NCI-H226 (cell line): ENCODE measurements at places on chromosomes 6 and 20.

- no peak for DNase-seq
Observed at GRCh38 chr20:44396369-44397130, 41.1 kb downstream of the HNF4A start.

DNA sequence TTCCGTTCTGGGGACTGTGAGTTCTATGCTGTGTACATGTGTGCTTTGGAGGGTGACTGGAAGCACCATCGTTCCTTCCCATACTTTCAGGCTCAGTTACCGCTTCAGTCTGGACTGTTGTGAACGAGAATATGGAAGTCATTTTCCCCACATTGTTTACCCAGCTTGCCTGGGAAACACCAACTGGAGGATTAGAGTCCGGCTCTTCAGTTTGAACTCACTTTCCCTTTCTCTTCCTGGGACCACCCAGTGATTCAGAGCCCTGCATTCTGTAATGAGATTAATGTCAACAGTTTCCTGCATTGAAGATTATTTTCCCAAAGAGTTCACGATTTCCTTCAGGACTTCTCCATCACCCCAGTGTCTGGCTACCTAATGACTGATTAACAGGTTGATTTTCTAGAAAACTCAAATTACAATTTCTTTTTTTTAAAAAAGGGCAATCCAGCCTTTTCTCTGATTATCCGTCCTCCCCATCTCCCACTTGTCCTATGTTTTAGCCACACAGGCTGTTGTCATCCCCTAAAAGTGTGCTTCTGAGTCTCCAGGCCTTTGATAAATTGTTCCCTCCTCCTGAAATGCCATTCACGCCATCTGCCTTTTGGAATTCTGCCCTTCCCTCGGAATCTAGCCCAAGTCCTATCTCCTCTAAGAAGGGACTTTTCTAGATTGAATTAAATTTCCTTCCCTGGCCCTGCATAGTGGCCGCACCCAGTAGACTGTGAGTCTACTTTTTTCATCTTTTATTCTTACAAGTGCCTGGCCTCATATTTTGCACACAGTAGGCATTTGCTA, 3.3 kb upstream of the TAGAP start:
- no peak for DNase-seq

DNA sequence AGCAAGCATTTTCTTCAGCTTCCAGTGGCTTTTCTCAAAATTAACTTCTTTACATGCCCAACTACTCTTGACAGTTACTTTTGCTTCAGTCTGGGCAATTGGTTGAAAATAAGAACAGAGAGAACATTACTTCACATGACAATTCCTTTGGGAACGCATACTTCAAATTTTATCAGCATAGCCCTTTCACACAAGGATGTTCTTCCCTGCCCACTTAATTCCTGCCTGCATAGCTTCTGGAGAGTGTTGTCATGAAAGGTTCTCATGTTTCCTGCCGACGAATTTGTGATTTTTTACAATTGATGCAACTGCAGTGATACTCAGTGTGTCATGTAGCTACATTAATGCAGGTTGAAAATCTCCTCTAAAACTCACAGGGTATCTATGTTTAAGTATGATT, 22.0 kb upstream of the SNRNP48 start:
- DNase-seq, result no peak

DNA sequence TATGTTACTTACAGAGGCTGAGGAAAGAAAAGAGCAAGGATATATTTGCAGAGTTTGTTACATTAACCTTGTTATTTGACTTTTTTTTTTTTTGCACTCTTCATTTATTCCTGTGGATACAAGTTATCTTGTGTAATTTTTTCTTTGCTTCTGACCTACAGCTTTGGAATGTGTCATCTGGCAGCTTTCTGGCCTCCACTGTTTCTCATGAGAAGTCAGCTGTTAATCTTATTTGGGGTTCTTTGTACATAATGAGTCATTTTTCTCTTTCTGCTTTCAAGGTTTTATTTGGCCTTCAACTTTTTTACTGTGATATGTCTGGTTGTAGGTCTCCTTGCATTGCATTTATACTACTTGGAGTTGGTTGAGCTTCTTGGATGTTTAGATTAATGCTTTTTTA, 333.4 kb downstream of the SMOC2 start:
- DNase-seq, result peak; percentile 72

DNA sequence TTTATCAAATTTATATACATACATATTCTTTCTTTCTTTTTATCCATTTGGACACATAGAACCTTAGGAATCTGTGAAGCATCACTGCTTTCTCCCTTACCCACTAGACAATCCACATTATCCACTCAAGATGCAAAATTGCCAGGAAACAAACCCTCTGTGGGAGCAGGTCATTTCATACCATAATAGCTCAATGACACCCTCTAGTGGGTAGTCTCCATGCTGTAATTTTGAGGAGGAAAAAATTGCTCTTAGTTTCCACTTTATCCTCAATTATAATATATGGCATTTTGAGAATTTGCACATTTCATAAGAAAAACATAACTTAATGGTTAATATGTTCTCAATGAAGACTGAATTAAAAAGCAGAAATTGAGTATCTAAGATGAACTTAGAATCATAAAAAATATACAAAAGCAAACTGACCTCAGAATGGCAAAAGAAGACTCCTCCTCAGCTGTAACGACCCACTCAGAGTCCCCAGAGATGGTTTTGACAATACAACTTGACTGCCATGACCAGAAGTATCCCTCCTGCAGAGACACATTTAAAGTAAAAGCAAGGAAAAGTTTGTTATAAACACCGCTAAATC, 164.1 kb downstream of the FRK start:
- DNase-seq, result no peak

- no peak for DNase-seq
Observed at GRCh38 chr20:45765980-45766379, 25.7 kb downstream of the WFDC3 start.

- no peak for DNase-seq
Observed at GRCh38 chr20:24257171-24257570, 212.3 kb upstream of the SYNDIG1 start.

DNA sequence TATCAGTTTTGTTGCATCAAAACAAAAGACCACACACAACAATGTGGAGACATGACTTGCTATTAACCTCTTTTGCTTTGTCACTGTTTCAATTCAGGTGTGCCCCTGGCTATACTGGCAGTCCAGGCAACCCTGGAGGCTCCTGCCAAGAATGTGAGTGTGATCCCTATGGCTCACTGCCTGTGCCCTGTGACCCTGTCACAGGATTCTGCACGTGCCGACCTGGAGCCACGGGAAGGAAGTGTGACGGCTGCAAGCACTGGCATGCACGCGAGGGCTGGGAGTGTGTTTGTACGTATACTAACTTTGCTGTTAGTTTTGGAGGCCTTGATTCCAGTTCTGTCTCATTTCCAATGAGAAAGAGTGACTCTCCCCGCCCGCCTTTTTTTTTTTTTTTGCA, 356.9 kb downstream of the ARHGAP18 start:
- no peak for DNase-seq

GRCh38 chr6:3957321-3957720, 108.1 kb downstream of the FAM50B start:
- no peak for DNase-seq

DNA sequence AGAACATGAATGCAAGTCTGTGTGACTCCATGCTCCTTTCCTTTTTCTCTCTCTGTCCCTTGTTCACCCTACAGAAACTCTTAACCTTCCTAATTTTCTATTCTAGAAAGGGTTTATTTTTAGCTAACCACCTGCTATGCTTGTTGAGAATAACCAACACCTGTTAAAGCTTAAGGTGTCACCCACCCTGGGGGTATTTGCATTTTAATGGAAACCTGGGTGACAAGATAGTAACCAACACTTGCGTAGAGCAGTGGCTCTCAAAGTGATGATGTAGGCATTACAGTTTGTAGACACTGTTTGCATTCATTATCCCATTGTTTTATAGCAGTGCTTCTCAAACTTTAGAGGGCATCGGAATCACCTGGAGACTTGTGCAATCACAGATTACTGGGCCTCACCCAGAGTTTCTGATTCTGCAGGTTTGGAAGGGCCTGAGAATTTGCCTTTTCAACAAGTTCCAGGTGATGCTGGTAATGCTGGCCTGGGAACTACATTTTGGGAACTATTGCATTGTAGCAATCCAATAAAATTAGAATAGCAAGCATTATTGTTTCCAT, 114.4 kb upstream of the ARMC2 start:
- no peak for DNase-seq

DNA sequence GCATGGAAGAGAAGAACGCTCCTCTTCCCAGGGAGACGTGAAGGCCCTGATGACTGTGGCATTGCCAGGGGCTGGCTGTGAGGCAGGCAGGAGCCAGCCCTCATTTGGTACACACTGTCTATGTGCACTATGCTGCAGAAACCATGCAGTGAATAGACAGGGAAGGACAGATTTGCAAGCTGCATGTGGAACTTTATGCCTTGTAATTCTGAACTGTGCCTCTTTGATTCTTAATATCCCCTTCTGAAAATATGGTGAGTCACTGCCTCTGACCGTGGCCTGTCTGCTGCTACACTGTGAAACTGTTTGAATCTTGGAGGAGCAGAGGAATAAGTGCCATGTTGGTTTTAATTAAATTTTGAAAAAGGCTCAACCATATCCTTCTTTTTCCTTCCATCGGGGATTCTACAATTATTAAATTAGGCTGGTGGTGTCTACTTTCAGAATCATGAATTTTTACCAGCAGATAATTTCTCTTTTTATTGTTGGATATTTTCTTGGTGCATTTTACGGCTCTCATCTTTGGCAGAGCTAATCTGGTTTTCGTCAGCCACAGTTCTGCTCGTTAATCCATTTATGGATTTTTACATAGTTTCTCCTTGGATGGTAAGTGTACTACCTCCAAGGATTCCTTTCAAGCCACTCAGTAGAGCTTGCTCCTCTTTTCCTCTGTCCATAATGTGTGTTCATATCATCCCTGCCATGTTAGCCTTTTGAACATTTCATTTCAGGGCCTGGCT, 301.0 kb upstream of the SLC35B3 start:
- DNase-seq, result no peak

- DNase-seq, result no peak
Observed at GRCh38 chr6:158960026-158960425, 40.0 kb downstream of the RSPH3 start.

GRCh38 chr6:141398949-141399348, 733.8 kb upstream of the GJE1 start:
- no peak for DNase-seq

GRCh38 chr6:137840252-137840651, 26.8 kb upstream of the TNFAIP3 start:
- no peak for DNase-seq

GRCh38 chr6:85920782-85921181, 278.1 kb upstream of the SYNCRIP start:
- DNase-seq, result no peak

DNA sequence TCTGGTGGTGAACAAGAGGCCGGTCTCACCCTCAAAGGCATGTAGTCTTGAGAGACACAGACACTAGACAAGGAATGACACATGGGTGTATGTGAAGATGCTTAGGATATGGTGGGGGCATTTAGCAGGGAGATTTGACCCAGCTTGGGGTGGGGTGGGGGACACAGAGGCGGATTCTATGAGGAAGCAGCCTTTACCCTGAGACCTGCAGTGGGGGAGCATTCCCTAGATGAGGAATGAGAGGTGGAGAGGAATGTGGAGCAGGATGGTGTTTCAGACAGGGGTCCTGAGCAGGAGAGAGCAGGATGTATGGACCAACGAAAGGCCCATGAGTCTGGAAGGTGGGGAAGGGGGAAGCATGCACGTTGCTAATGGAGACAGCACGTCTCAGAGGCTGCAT, 57.8 kb downstream of the PHACTR3 start:
- DNase-seq, result no peak

- DNase-seq, result no peak
Observed at GRCh38 chr20:23939063-23939462, 49.5 kb downstream of the GGTLC1 start.

DNA sequence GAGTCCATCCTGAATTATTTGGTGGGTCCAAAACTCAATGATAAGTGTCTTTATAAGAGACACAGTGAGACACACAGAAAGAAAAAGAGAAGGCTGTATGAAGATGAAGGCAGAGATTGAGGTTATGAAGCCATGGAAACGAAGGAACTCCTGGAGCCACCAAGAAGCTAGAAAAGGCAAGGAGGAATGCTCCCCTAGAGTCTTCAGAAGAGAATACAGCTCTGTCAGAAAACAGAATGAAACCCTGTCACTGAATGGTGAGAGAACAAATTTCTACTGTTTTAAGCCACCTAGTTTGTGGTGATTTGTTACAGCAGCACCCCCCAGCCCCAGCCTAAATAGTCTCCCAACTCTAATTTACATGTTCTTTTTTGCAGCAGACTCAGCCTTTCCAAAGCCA, 635.1 kb downstream of the EPHA7 start:
- DNase-seq, result no peak
